AG10803 (cell line): ENCODE measurements at places on chromosomes 12 and 14.

DNA sequence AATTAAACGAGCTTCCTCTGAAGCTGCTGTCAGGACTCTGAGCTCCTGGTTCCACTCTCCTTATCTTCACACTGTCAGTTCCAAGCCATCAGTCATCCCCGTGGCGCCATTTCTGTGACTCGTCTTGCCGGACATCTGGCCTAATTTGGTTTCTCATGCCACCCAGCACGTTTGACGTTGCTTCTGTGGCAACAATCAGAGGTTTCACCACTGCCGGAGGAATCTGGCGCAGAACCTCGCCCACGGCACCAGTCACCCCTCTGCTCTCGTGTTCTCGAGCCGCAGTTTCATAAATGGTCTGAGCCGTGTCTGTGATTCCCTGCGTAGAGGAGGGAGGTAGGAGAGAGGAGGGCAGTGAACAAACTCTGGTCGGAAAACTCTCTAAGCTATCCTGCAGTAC is 29.7 kb downstream of the BDKRB1 start:
- DNase-seq, result peak; percentile 55

GRCh38 chr14:32073537-32074189 is 3.4 kb upstream of the ARHGAP5 start:
- DNase-seq, result peak; percentile 85

DNA sequence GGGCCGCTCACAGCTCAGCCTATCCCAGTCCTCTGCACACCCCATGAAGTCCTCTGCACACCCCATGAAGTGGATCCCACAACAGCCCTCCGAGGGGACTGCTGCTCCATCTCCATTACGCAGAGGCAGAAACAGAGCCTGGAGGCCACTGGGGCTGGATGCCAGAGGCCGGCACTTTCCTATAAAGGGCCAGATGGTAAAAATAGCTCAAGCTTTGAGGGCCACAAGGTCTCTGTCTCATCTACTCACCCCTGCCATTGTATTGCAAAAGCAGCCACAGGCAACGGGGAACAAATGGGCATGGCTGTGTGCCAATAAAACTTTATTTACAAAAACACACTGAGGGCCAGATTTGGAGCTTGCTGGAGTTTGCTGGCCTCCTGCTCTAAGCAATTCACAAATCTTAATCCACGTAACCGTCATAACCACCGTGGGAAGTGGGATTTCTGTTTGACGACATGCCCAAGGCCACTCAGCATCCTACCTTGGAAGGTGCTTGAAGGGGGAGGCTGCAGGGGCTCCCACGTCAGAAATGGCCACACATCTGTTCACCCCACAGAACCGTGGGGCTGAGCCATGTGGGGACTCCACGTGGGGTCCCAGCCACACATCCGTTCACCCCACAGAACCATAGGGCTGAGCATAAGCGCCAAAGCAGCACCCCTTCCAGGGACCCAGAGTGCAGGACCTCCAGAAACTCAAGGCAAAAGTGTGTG is 92.0 kb downstream of the NCOR2 start:
- DNase-seq, result no peak

DNA sequence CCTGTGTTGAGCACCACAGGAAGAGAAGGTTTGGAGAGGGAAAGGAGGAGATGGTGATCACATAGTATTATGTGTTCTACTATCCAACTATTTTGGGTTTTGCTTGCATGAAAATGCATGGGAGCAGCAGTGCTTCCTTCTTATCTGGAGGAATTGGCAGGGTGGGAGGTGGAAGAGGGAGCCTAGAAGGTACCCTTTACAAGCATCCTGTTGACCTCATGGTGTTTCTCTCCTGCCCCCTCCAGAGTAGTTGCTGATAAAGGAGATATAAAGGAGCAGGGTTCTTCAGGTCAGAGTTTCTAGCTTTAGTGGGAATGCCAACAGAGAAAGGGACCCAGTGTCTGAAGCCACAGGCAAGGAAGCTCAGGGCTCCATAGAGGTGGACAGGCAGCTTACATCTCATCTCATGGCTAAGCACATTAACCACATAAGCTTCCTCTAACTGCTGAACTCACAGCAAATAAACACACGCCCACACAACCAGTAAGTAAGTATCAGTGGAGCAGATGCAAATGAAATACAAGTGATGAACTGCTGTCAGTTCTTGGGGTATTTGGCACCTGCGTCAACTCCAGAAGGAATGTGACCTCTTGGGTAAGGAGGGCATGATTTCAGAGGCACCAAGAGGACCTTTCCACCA is 174.2 kb upstream of the SLC38A2 start:
- no peak for DNase-seq

DNA sequence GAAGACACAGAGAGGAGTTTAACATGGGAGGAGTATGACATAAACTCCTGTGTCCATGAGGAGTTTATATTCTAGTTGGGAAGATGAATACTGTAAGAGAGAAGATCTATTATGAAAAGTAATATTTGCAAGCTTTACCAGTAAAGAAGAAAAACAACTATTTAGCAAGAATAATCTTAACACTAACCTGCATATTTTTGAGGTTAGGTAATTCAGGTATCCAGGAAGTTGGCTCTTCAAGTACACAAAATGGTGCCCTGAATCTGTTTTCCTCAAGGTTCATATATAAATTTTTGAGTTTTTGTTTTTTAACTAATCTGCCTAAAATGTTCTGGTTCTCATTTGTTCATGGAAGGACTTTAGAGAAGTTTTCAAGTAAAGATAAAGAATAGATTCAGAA is 33.9 kb upstream of the KCNMB4 start:
- no peak for DNase-seq

DNA sequence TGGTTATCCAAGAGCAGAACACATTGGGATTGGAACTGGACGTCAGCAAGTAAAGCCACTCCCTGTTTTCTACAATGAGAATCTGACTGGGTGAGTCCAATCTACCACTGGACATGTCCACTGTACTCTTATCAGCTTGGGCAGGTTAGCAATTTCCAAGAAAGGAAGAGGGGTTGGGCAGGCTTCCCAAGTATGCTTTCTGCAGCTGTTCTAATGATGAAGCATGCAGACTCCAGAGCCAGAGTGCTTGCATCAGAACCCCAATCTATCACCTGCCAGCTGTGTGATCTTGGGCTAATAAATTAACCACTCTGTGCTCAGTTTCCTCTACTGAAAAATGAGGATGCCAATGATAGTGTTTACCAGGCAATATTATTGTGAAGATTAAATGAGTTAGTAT is 92.0 kb downstream of the EMP1 start:
- peak; percentile 9 for DNase-seq

GRCh38 chr12:12007001-12007712 is 63.6 kb upstream of the BCL2L14 start:
- DNase-seq, result peak; percentile 39

DNA sequence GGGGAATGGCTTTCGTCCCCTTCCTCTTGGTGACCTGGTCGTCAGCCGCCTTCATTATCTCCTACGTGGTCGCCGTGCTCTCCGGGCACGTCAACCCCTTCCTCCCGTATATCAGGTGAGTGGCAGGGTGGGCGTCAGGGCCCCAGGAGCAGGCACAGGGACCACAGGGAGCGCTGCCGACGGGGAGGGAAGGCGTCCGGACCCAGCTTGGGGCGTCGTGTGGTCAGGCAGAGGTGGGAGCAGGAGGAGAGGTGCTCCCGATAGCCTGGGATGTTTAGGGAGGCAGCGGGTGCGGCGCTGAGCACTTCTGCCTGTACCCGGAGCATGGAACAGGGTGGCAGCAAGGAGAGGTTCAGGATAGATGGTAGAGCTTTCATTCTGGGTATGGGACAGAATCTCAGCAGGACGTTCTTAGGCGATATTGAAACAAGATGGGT is 444 bp downstream of the DRAM1 start:
- peak; percentile 18 for DNase-seq

GRCh38 chr12:127363392-127363791 is 903.6 kb upstream of the TMEM132C start:
- no peak for DNase-seq

DNA sequence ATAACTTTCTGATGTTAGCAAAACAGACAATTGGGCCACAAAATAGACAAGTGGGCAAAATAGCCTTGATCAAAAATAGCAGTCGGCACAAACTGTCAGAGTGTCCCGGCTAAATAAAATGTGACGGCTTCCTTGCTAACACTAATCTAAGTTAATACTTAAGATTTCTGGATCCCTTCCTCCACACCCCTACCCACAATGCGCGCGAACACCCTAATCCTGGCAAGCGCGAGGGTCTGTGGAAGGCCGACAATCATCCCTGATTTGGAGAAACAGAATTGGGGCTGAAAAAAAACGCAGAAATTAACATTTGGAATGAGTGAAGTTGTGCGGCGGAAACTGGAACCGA is 489 bp downstream of the CEP290 start:
- DNase-seq, result no peak

DNA sequence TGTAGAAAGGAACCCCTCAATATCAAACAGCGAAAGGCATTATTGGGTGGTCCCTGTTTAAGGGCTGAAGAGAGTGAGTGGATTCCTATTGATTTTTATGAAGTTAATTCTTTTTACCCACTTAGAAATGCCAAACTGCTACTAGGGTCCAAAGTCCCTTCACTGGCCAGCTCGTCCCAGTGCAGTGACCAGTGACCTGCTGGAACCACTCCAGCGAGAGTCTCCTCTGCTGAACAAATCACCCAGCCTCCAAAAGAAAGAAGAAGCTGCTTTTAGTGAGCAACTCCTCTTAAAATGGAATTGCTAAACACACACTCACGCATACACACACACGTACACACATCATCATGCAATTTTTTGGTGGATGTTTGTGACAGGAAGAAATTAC is 198.2 kb upstream of the PLEKHG7 start:
- DNase-seq, result no peak

- DNase-seq, result no peak
These were observed 31.8 kb upstream of the COX6A1 start for GRCh38 chr12:120406069-120406468.

- DNase-seq, result no peak
These were observed 21.2 kb upstream of the HSPB8 start for GRCh38 chr12:119157528-119157927.

- no peak for DNase-seq
These were observed 69.0 kb downstream of the TECPR2 start for GRCh38 chr14:102431751-102432150.

DNA sequence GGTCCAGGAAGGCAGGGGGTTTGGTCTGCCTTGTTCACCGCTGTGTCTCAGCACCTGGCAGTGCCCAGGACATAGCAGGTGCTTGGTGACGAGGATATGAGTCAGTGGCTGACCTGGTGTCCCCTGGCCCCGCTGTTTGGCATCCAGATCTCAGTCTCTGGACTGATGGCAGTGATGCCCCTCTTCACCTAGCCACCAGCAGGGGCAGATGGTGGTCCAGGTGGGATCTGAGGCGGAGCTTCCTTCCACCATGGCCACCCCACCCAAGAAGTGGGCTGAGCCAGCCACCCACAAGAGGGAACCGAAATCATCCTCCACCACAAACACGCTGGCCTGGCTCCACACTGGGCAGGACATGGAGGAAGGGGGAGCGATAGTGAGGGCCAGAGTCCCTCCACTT is 16.1 kb upstream of the SH2B3 start:
- DNase-seq, result no peak

DNA sequence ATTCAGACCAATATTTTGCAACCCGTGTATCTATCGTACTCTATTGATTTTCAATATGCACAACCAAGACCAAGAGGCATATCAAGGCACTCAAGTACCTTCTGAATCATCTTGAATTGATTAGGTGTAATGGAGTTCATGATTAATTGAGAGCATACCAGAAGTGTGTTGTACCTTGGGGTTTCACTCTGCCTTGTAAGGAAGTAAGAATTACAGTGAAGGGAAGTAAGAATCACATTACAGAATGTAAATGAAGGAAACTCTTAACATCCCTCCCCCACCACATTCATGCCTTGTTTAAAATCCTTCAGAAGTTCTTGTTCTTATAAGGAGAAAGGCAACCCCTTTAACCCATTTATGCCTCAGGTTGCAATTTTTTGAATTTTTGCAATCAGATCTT is 5.4 kb upstream of the MGAT4C start:
- DNase-seq, result no peak

GRCh38 chr12:15839041-15839440 is 43.1 kb upstream of the STRAP start:
- DNase-seq, result no peak

GRCh38 chr12:122309564-122310121 is 43.3 kb upstream of the VPS33A start:
- no peak for DNase-seq

GRCh38 chr14:69650948-69651369 is 39.6 kb downstream of the SUSD6 start:
- DNase-seq, result peak; percentile 32

- no peak for DNase-seq
These were observed 24.4 kb downstream of the ATP23 start for GRCh38 chr12:57965766-57966165.

DNA sequence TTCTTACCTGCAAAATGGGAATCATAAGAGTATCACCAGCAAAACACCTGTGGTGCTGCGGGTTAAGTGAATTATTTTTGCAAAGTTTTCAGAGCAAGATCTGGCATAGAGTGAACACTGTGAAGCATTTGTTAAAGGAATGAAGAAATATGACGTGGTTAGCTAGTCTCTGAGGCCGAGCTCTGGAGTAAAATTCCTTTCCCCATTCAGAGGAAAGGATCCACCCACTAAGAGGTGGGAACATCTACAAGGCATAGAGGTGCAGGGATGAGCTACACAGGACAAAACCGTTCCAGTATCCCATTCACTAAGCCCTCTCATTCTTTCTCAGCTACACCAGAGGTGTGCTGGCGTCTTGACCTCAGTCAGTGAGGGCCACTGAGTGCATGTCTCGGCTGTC is 48.5 kb downstream of the JAG2 start:
- DNase-seq, result no peak

- DNase-seq, result no peak
These were observed 212.2 kb downstream of the KIF26A start for GRCh38 chr14:104350463-104351185.

GRCh38 chr12:122318607-122319605 is 52.6 kb upstream of the VPS33A start:
- DNase-seq, result peak; percentile 99

DNA sequence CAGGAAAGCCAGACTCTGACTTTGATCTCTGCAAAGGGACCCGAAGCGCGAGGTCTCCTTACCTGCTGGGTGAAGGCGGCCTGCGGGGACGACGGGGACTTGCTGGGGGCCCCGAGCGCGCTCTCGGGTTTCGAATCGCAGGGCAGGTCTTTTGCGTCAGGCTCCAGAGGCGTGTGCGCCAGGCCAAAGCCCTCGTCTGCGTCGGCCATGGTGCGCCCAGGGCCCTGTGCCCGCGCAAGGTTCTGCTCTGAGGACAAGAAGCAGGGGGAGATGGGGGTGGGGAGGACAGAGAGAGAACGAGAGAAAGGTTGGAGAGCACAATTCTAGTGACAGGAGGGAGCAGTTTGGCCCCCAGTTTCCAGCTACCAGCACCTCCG is 2.3 kb downstream of the TBX5 start:
- DNase-seq, result no peak

DNA sequence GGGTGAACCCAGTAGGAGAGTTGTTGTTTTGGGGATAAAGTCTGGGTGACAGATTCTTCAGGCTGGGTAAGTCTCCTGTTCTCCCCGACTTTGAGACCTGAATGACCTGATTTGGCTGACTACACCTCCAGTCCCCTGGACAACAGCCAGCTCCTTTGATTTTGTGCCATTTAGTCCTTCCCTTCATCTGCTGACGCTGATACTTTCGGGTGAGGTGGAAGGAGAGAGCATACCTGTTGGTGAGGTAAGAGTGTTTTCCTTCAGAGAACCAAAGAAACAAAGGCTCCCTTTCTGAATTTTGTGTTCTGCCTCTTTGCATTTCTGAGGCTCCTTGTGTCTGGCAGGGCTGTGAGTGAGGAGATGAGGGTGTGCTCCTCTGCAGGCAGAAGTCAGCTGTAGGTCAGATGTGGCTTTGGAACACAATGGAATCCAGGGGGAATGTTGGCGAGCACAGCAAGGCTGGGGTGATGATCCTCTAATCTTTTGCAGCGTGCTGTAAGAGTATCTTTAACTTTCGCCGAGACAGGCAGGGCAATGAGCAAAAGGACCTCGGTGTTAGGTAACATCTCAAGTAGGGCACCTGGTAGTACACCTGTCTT is 12.1 kb downstream of the ETV6 start:
- peak; percentile 65 for DNase-seq
